Fibroblast of lung (primary cell): ENCODE measurements at places on chromosomes 3 and 15. TPM values are rescaled to one million over a fixed set of nuclear protein-coding genes. Genes with fewer than 3 reads are reported as not detected.

DNA sequence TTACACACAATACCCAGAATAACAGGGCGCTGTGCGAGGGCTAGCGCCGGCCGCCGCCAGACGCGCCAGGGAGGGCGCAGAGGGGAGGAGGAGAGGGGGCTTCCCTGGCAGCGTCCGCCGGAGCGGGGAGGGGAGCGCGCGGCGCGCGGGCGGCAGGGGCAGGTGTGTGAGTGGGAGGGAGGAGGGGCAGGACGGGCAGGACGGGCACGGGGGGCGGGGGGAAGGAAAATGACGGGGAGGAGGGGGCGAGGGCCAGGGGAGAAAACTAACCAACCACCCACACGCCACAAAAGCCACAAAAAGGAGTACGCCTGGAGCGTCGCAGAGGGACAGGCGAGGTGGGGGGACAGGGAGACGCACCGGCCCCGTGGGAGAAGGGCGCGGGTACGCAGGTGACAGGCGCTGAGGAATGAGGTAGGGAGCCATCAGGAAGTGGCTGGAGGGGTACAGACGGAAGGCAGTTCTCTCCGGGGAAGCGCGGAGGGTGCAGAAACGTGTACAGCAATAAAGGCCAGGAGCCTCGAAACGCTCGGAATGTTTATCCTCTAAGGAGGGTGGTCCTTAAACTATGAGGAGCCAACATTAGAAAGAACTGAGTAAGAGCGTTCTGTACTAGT, 610 bp upstream of the SATB1 start:
- no peak for DNase-seq

DNA sequence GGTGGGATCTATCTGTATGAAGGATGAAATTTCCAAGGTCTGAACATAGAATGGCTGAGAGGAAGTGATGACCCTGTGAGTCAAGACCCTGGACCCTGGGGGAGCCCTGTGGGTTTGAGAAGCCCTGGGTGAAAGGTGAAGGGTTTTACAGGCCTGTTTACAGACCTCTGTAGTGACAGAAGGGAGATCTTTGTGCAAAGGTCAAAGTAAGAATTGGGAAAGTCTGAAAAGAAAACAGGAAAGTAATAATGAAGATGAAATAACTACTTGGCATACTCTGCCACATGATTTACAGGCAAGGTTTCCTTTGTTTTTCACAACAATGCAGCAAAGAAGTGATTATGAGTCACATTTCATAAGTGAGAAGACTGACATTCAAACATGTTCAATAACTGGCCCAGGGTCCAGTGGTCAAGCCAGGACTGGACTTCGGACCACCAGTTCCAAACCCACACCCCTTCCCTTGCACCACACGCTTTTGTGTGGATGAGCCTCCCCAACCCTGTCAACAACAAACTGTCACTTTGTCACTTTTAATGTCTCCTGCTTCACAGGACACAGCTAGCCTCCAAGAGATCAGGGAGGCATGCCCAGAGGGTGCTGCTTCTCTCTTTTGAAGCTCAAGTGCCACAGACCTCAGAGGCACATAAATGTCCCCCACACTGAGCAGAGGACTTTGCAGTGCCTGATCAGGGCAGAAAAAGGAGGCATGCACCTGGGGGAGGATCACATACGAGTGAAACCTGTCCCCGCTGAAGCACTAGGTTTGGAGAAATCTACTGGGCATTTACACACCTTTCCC, 21.5 kb downstream of the CD86 start:
- no peak for DNase-seq

DNA sequence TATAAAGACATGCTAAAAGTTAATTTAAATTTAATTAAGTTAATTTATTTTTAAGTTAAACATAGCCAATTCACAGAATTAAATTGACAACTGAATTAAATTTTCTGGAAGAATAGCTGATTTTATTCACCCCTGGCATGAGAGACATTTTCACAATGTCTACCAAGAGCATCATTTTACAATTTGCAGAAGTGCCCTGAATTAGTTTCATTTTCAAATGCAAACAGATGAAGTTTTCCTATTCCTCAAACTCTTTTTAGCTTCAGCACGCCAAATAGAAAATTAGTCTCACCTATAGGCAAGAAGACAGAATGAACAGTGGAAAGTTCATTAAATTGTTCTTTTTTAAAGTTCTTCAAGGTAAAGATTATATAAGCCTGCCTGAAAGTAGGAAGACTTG, 259.3 kb downstream of the ZBBX start:
- no peak for DNase-seq

DNA sequence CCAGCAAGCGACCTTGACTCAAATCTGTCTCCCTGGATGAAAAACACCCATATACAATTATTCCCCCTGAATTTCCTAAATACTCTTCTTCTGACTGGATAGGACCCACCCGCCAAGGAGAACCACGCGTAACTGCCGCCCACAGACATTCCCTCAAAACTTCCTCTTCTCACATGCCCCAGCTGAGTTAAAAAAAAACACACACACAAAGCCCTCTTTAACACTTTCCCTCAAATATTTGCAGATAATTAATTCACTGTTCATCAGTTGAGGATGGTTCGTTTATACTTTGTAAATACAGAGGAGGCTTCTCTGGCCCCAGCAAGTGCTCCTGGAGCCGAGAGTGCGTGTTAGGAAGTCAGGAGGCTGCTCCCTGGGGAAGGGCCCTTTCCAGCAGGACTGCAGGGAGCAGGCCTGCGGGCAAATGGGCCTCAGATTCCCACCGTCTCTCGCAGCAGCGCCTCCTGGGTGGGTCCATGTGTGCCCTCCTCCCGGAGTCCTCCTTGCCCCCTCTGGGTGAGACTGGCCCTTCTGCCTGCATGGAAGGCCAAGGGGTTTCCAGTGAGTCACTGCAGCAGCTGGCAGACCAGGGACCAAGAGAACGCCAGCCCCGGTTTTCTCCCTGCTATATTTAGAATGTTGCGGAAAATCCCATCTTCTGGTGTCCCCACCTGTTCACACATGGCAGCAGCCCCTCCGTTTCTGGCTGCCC, 46.8 kb downstream of the MGLL start:
- DNase-seq = peak; percentile 89

GRCh38 chr3:34886443-34886842, 752.9 kb upstream of the ARPP21 start:
- no peak for DNase-seq

DNA sequence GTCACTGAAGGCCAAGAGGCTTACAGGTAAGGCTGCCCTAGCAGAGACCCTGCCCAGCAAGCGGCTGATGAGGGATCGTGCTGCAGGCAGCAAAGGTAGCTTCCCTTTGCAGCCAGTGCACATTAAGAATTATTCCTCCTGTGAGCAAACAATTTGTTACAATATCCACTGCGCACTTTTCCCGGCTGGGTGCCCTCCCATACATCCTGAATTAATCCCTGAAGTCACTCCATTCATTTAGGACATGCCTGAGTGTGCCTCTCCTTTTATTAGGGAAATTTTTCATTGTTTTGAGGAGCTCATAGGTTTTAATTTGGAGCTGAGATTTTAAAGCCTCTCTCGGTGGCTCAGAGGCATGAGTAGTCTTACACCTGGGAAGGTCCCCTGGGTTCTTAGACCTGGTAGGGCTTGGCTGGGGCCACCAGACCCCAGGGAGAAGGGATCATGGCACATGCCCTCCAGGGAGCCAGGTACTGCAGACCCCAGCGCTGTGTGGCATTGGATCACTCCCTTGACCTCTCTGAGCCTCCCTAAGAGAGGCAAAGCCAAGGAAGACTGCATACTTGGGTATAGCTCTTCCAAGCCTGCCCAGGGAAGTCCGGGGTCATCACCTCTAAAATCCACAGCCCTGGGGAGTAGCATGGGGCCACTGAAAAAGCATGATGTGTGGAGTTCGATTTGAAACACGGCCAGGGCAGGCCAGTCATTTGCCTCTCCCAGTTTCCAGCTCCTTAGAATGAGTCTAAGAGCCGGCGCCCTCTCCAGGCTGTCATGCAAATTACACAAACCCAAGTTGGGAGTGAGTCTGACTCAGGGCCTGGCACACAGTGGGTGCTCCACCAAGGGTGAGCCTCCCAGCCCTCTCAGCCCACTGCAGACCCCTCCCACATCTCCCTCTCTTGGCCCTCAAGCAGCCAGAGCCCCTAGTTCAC, 151.9 kb upstream of the LINGO1 start:
- peak; percentile 2 for DNase-seq

DNA sequence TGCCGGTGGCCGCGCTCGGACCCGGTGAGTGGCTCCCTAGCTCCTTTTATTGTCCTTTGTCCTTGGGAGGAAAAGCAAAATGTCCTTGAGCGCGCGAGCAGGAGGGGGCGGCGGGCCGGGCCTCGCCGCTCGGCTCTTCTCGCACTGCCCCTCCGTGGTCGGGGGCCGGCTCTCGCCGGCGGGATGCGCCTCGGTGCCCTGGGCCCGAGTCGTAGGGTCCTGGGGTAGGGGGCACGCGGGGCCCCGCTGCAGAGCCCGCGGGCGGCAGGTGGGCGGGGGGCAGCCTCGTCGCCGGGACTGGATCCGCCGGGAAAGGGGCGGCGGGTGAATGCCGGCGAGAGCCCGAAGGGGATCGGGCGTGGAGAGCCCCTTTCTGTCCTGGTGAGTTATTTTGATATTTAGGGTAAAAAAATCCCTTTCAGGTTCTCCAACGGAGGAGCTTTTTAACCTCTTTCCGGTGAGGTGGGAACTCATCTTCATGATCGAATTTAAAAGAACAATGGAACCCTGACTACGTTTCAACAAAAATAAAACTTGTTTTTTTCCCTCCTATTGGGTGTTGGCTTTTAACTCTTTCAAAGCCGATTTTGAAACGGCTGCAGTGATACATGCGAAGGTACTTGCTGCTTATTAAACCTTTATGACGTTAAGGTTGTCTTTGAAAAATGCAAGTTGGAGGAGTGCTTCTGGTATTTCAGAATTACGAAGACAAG, 16.8 kb upstream of the CHD2 start:
- DNase-seq = peak; percentile 64

- DNase-seq = no peak
Measured at GRCh38 chr15:65214010-65214409, 2.7 kb upstream of the CILP start.

DNA sequence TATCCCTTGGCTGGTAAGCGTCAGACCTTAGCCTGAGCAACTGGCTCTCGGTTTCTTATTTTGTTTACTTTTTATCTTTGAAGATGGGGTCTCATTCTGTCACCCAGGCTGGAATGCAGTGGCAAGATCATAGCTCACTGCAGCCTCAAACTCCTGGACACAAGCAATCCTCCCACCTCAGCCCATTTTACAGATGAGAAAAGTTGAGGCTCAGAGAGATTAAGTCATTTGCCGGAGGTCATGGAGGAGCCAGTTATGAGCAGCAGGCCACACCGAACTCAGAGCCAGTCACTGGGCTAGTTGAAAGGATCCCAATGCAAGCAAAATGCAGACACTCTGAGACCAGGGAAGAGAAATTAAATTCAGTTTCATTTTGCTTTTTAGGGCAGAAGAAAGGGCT, 293.6 kb downstream of the SHQ1 start:
- no peak for DNase-seq

DNA sequence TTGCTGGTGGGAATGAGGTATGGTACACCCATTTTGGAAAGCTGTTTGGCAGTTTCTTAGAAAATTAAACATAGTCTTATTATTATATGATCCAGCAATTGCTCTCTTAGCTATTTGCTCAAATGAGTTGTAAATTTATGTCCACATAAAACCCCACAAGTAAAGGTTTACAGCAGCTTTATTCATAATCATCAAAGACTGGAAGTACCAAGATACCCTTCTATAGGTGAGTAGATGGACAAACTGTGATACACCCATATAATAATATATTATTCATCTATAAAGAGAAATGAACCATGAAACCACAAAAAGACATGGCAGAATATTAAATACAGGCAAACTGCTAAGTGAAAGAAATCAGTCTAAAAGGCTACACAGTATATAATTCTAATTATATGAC, 344.7 kb upstream of the CDIN1 start:
- DNase-seq = no peak

- DNase-seq = no peak
Measured at GRCh38 chr15:72421484-72421883, 23.4 kb downstream of the TMEM202 start.

DNA sequence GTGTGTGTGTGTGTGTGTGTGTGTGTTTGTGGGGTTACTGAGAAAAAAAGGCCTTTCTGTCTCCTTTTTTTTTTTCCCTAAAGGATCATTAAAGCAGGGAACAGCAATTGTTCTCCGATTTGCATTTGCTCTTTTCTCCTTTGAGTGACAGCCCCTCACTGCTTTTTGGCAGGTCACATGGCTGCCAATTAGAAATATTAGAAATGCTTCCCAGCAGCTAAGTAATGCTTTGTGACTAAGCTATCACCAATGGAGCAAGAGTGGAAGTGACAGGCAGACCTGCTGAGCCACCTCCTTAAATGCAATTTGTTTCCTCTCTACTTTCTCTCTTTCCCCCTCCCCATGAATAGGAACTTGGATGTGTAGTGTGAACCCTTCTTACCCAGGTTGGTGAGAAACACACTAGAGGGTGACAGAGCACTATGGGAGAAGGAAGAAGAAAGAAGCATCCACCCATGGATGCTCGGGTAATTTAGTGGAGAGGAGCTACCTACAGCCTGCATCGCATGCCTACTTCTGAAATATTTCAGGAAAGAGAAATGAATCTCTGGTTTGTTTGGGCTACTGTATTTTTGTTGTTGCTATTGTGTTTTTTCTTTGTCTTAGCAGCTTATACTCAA, 165.2 kb upstream of the PDZRN3 start:
- no peak for DNase-seq

DNA sequence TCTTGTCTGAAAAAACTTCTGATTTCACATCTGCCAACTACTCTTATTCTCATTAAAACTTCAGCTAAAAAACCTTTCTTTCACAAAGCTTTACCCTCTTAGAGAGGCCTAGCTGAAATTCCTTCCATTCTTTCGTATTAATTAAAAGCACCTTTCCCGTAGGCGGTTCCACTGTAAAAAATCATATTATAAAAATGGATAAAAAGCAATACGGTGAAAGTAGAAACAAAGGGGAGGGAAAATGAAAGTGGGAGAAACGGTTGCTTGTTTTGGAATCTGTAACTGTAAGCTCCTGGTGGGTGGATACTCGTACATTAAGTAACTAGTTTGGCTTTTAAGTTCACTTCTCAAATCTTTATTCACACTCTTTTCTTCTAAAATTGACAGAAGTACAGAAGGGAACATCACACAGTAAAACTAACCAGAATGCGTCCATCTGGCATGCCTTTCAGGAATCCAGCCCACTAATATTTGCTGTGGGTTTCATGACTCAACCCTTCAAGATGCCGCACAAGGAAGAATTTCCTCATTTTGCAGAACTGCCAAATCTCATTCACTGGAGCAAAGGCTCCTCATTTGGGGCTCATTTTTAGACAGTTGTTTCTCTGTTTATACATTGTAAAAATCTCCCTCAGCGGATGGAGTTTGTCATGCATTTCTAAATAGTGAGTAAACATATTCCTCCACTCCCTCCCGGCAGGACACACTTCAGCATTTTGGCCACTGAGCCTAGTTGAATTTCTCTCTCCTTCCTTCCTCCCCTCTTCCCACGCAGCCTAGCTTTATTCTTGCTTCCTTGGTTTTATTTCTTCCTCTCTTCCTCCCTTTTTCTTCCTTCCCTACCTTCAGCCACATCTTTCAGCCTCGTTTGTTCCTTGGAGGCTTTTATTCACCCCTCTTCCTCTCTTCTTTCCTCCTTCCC, 419.5 kb upstream of the NAALADL2 start:
- DNase-seq = peak; percentile 99

GRCh38 chr3:128281461-128282367, 128.4 kb downstream of the EEFSEC start:
- no peak for DNase-seq

The RYR3 gene
- not detected in 2 replicates for polyA plus RNA-seq

The FOXB1 gene
- not detected in 2 replicates for polyA plus RNA-seq

The TMEM212 gene
- not detected in 2 replicates for polyA plus RNA-seq
